ENCODE measurements at places on chromosomes 3 and 15. TPM values are rescaled to one million over a fixed set of nuclear protein-coding genes. Genes with fewer than 3 reads are reported as not detected.

GRCh38 chr3:37590328-37591079 is 271.2 kb upstream of the CTDSPL start:
- DNase-seq, result no peak

DNA sequence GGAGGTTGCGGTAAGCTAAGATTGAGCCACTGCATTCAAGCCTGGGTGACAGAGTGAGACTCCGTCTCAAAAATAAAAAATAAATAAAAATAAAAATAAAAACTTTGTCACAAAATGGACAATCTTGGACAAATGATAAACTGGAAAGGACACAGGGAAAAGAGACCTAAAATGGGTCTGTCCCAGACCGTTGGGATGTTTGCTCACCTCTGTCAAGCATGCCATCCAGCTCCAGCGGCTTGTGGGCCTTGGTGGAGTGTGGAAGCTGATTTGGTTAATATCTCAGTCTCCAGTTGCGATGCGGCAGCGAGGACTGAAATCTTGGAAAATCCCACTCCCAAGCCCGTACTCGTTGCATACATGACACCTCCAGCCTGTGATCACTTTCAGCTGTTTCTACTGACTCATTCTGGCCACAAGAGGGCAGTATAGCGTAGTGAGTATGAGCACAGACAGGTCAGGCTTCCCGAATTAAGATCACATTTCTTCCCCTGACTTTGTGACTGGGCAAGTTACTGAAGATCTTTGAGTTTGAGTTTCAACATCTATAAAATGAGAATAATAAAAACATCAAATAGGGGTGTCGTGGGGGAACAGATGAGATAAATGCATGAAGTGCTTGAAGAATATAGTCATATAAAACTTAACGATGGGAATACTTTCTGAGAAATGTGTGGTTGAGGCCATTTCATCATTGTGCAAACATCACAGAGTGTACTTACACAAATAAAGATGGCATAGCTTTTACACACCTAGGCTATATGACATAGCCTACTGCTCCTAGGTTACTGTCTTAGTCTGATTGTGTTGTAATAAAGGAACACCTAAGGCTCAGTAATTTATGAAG is 19.6 kb upstream of the MOBP start:
- peak; percentile 67 for DNase-seq

DNA sequence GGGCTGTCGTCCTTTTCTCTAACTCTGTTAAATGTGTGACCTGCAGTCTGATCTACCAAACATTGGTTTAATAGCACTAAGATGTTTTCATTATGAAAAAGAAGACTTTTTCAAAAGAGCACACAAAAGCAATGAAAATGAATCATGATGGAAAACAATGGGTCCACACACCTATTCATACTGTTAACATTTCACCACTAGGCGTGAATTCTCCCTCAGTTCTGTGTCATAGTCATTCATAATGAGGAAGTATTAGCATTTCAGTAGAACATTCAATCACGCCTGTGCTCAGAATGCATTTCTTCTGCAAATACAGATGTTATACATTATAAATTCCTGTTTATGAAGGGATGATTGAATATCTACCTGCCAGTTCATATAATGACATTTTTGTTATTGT is 35.9 kb downstream of the EIF4E3 start:
- no peak for DNase-seq

GRCh38 chr15:43505738-43506137 is 11.7 kb upstream of the MAP1A start:
- DNase-seq, result no peak

- no peak for DNase-seq
Observed at GRCh38 chr3:137647179-137647578, 116.9 kb upstream of the SOX14 start.

DNA sequence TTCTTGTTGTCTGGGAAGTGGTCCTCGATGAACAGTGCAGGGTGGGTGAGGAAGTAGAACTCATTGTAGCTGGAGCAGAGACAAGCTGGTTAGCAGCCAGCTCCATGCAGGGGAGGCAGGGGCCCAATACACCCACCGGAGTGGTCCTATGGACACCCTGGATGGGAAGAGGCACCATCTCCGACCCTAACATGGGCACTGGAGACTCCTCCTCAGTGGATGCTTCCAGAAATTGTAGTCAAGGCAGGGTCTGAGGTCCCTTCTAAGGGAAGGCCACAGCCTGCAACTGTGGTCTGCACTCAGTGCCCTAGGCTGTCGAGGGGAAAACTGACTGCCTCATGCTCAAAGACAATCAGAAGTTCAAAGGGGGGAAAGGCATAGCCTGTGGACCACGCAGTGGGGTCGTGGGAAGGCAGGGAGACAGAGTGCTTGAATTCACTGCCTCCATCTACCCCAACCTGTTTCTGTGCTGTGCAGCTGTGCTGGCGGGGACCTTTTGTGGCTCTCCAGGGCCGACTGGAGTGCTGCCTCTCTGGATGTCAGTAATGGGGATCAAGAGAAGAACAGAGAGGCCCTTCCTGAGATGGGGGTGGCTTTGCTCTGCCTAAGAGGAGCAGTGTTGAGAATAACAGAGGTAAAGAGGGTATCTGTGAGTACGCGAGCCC is 41.9 kb downstream of the KY start:
- DNase-seq, result no peak

DNA sequence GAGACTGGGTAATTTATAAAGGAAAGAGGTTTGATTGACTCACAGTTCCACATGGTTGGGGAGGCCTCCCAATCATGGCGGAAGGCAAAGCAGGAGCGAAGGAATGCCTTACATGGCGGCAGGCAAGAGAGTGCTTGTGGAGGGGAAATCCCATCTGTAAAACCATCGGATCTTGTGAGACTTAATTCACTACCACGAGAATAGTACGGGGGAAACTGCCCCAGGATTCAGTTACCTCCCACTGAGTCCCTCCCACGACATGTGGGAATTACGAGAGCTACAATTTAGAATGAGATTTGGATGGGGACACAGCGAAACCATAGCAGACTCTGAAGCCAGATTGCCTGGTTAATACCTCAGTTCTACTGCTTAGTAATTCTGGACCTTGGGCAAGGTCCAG is 67.8 kb downstream of the THSD4 start:
- DNase-seq, result no peak

KBTBD12 gene
- total RNA-seq, result not detected

Measured in neural crest cell (in vitro differentiated cells).